ENCODE measurements at places on chromosomes 4 and X. TPM values are rescaled to one million over a fixed set of nuclear protein-coding genes. Genes with fewer than 3 reads are reported as not detected.

- ATAC-seq: peak; percentile 23
These were observed 750 bp downstream of the TMEM129 start for GRCh38 chr4:1720163-1720983.

- no peak for ATAC-seq
These were observed 53.4 kb downstream of the HMX1 start for GRCh38 chr4:8818063-8818881.

DNA sequence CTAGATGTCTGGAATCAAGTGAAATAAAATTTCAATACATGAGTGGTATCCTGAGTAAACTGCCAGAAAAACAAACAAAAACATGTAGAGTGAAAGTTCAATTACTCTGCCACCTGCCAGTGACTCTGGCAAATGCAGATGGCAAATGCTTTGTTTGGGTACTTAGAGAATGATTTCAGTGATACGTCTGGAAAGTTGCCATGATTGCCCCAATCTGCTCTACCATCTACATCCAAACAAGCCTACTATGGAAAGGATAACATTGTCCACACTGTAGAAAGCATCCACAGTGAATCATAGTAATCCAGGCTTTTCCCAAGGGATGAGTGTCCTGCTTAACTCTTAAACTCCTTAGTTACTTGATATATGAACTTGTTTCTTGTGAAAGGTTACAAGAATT is 3.4 kb downstream of the SPATA4 start:
- ATAC-seq: no peak

- ATAC-seq: no peak
These were observed 34.4 kb downstream of the PF4 start for GRCh38 chr4:73947239-73947985.

DNA sequence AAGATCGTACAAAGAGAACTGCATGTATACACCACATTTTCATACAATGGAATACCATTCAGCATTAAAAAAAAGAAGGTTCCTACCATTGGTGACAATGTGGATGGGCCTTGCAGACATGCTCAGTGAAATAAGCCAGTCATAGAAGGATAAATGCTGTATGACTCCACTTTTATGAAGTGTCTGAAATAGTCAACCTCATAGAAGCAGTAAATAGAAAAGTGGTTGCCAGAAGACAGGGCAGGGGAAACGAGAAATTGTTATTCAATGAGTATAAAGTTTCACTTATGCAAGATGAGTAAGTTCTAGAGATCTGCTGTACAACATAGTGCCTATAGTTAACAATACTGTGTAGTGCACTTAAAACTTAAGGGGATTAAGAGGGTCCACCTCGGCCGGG is 257.5 kb upstream of the FTHL17 start:
- ATAC-seq: no peak

- ATAC-seq: peak; percentile 34
These were observed 1.7 kb upstream of the SRPX2 start for GRCh38 chrX:100642290-100642689.

- no peak for ATAC-seq
These were observed 146.4 kb downstream of the CPEB2 start for GRCh38 chr4:15148691-15149090.

DNA sequence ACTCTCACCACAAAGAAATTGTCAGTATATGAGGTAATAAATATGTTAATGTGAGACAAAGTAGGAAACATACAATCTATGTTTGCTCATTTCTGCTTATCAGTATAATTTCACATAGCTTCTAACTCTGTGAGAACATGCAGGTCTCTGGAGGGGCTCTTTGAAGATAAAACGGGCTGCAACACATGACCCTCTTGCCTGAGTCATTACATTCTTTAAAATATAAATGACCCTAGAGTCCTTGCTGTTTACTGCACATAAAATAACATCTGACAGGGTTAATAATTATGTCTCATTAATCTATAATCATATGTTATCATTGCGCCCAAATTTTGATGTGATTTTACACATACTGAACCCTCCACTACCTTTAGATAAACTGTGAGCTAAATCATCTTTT is 681.5 kb downstream of the ARAP2 start:
- no peak for ATAC-seq

DNA sequence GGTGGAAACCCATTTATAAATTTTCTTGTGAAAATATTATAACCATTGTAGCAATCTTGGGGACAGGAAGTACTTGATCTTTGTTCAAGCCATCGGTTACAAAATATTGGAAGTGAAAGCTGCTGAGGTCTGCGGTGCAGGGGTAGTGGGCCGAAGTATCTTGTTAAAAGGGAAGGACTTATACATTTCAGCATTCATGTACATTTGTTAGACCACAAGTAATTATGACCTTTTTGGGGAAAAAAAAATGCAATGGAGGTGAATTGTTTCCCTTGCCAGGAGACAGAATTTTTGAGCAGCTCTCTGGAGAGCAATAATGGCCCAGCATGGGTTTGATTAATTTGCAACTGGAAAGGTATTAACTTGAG is 121.3 kb downstream of the EGF start:
- no peak for ATAC-seq

DNA sequence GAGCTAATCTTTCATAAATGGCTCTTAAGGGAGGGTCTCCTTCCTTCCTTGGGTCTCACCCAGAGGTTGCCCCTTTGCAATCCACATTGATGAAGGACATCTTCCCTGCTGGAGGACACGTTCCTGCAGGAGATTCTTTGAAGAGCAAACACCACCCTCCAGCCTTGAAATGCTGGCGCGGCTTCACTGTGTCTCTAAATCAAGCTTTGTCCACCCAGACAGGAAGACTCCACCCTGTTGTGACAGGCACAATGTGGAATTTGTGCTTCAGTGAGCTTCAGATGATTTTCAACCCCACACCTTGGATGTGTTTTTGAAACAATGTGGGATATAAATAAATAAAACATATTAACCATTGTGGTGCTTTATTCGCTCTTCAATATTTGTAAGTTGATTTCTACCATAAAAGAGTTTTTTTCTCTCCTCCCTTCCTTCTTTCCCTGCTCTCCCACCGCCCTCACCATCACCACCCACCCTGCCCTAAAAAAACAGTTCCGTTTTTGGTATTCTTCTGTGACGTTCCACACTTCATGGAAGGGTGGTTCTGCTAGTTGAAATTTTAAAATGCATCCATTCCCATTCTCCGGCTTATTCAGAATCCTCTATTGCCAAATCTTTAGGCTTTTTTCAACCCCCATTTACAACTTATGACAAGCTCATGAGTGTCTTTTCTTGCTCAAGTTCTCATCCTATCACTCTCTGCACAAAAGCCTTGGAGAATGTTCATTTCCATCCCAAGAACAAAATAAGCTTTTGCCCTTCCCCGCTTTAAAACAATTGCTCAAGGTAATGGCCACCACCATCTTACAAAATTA is 264.3 kb downstream of the RAPGEF2 start:
- no peak for ATAC-seq

DNA sequence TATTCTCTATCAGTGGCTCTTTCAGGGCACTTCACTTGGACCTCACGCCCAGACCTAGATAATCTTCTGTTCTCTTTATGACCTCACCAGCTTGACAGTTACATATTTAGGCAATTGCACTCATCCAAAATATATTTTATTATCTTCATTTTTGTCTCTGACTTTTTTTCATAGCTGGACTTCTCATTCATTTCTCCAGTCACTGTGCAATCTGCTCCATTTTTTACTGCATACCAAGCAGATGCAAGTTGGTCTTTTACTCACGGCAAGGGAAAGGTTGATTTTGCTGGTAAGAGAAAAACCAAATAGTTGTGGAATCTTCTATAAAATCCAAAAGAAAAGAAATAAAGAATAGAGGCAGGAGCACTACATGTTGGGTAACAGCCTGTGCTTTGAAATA is 31.7 kb downstream of the MAD2L1 start:
- ATAC-seq: no peak

CCSER1 gene
- total RNA-seq: 1.2 TPM

FABP2 gene
- total RNA-seq: not detected

H2BW2 gene
- not detected for total RNA-seq

PTTG2 gene
- total RNA-seq: 0.44 TPM

HSFX3 gene
- not detected for total RNA-seq

CT83 gene
- not detected for total RNA-seq

GRID2 gene
- not detected for total RNA-seq

HTN3 gene
- total RNA-seq: not detected

Measured in esophagus mucosa (tissue), 1 donor.